ENCODE measurements at places on chromosomes 6 and 20.

DNA sequence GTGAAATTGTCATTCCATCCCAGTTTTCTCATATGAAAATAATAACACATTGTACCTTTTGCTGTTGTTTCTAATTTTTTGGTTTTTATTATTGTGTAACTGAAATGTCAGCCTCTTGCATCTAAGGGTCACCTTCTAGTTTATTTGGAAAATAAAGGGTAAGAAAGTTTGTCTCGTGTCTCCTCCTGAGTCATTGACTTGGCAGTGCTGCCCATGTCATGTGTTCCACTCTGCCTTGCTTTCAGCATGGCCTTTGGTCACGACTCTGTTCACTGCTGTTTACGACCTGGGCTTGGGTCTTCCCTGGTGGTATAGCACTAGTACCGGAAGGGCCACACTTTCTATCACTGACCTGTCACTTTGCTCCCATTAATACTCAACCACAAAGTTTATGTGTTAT, 171.4 kb upstream of the RSPO3 start:
- no peak for DNase-seq

DNA sequence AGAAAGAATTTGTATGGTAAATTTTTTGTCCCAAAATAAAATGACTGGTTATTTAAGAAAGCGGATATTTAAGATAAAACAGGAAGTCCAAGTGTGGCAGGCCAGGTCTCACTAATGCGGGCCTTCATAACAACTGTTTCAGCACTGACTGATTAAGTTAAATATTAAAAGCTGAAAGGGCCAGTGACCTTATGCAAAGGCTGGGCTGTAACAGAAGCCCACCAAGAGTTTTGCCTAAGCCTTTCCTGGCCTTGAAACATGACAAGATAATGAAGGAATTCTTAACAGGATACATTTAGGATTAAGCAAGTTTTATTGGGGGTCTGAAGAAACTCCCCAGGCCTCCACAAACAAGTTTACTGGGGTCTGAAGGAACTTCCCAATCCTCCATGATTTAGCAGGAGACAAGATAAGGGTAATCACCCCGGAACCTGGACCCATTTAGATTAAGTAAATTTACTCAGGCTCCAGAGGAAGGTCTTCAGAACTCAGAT, 36.3 kb downstream of the ZNF133 start:
- DNase-seq, result no peak

DNA sequence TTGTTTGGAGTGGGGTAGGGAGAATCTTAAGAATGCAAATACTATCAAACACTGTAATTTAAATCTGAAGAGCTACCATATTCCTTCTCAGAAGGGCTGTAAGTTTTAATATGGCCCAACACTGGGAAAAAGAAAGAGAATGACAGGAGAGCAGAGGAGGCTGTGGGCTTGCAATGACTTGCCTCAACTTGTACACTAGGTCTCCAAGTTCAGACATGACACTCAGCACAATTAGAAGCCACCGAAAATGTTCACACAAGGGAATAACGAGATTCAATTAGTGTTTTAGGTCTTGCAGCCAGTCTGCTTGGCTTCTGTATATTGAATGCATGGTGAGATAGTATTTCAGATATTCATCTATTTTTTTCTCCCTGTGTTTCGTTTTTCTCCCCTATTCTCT, 89.4 kb downstream of the HS3ST5 start:
- no peak for DNase-seq

GRCh38 chr6:89216411-89216810, 747 bp downstream of the GABRR1 start:
- DNase-seq, result no peak

DNA sequence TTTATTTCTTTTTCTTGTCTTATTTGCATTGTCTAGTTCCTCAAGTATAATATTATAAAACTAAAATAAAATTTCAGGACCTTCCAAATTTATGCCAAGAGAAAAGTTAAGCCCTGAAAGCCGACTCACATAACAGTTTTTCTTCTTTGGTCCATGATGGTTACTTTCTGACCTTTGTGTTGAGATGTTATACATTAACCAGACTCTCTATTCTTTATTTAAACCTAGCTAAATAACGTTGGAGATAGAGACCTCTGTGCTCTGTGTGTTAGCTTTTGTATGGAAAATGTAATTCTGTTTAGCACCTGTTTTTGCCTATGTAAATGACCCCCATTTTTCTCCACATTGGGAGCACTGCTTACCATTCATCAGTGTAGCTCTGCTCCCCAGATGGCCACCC, 352.4 kb downstream of the CD109 start:
- DNase-seq, result no peak

DNA sequence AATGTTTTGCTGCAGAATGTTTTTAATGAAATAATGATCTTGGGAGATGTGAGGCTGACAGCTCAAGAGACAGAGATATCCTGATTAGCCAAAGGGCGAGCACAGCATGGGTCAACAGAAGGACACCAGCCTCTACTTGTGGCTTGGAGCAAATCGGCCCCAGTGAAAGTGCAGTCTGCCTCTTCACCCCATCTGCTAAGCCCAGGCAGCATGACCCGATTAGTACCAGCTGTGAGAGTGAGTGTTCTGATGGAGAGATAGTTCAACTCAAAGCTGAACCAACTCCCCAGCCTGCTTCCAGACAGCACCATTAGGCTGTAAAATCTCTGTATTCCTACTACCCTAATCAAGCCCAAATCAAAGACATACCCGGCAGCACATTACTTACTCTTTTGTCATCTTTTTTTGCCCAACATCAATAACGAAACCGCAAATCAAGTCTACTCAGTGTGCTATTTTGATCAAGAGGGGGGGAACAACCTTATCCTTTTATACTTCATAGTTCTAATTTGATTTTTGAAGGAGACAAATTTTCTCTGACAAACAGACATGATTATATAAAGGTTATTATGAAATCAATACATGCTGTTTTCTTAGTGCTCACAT, 514.1 kb upstream of the NRSN1 start:
- DNase-seq, result no peak

DNA sequence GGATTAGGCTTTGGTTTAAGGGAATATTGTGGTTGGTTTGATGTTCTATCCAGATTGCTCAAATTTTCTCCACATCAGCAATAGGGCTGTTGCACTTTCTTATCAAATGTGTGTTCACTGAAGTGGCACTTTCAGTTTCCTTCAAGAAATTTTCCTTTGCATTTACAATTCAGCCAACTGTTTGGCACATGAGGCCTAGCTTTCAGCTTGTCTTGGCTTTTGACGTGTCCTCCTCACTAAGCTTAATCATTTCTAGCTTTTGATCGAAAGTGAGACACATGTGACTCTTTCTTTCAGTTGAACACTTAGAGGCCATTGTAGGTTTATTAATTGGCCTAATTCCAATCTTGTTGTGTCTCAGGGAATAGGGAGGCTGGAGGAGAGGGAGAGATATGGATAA, 104.8 kb downstream of the FLRT3 start:
- no peak for DNase-seq

DNA sequence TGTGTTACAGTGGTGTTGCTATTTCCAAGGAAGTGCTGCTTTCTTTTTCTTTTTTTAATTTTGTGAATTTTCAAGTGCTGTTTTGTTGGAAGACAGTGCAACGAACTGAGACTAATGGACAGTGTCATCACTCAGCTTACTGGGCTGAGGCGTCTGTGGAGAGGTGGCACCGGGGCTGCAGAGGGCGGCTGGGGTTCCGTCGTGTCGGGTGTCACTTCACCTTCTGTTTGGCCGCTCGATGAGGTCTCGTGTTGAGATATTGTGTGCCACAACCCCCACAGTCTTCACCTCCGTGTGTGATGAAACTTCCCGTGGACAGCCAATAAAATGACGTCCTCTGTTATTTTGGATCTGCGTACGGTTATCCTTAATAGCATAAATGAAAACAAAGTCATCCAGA, 149.4 kb upstream of the SNX9 start:
- no peak for DNase-seq

GRCh38 chr20:6665161-6665560, 102.3 kb upstream of the BMP2 start:
- DNase-seq, result no peak

- no peak for DNase-seq
Measured at GRCh38 chr6:35017411-35018181, 123.5 kb downstream of the TCP11 start.

GRCh38 chr6:13371421-13372072, 43.2 kb upstream of the TBC1D7 start:
- no peak for DNase-seq

- DNase-seq, result no peak
Measured at GRCh38 chr6:37695273-37695672, 2.4 kb downstream of the MDGA1 start.

GRCh38 chr6:105593805-105594671, 191.2 kb upstream of the PREP start:
- DNase-seq, result no peak

DNA sequence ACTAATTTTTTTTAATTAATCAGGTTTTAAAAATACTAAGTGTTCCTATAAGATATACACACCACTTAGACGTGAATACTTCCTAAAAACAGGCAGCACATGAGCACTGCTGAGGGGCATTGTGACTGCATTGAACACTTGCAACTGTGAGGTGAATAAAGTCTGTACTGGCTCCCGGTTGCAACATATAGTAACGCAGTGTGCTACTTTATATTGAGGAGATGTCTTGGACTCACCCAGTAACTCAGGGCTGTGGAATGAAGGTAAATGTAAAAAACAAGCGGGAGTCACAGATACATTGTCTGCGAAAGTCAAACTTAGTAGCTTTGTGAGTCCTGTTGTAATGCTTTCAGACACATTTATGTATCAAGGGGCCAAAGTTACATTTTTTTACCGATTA, 17.0 kb upstream of the HLA-A start:
- DNase-seq, result no peak

DNA sequence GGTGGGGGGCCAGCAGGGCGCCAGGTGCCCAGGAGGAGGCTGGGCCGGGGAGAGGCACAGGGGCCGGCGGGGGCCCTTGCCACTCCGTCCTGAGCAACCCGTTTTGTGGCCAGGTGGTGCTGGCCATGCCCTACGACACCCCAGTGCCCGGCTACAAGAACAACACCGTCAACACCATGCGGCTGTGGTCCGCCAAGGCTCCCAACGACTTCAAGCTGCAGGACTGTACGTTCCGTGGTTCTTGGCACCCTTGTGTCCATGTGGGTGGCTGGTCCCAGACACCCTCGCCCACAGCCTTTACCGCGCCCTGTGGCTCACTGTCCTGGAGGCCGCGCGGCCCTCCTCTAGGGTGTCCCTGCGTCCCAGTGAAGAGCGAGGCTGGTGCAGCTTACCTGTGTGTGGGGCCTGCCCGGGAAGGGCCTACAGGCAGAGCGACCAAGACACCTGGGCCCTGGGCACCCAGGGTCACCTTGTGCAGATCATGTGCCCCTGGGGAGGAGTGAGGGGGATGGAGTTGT, 28.7 kb downstream of the PYGB start:
- no peak for DNase-seq

GRCh38 chr6:94099072-94099471, 679.7 kb upstream of the EPHA7 start:
- DNase-seq, result no peak

- no peak for DNase-seq
Measured at GRCh38 chr20:63848003-63848911, 13.0 kb upstream of the ABHD16B start.

GRCh38 chr20:53079261-53079691, 107.1 kb downstream of the TSHZ2 start:
- DNase-seq, result no peak

GRCh38 chr20:63628246-63628975, 1.5 kb upstream of the GMEB2 start:
- peak; percentile 88 for DNase-seq

DNA sequence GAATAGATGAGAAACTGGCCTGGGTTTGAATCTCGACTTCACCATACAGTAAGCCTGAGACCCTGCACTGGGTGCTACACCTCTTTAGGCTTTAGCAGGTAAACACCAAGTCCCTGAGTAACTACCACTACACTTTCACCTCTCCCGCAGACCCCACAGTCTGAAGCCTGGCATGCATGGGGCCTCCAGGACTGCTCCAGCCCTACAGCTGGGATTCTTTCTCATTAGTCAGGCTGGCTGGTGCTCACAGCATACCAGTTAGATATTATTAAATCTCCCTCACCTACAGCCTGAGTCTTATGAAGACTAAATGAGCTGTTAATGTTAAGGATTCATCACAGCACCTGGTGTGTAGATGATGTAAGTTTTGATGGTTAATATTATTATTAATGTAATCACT, 388.7 kb downstream of the ARHGAP18 start:
- DNase-seq, result no peak

- peak; percentile 46 for DNase-seq
Measured at GRCh38 chr20:1757606-1758512, 100.3 kb upstream of the SIRPG start.

GRCh38 chr6:43096451-43097097, 20.5 kb downstream of the PTK7 start:
- no peak for DNase-seq

DNA sequence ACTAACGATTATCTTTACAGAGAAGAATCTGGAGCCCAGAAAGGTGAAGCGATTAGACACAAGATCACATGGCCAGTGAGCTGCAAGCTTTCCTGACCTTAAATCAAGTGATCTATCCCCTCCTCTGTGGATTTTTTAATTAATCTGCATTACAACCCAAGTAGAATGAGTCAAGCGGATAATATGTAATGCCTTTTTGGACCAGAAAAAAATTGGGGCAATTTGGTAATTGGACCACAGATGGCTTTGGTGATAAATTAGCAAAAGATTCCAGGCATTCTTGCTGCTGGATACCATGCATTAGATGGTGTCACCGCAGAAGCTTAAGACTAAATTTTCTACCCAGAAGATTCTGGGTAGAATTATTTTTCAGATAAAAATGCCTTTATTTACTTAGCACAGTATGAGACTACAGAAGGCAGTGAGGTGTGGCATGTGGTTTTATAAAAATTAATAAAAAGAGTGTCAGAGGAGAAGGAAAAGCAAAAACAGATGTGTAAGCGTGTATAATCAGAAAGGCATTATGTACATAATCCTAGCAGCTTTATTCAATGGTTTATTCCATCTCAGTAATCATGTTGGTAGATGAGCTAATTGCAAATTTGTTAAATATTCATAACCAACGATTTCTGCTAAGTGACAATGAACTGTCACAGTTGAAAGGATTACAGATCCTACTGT, 53.9 kb upstream of the PCSK2 start:
- DNase-seq, result no peak

DNA sequence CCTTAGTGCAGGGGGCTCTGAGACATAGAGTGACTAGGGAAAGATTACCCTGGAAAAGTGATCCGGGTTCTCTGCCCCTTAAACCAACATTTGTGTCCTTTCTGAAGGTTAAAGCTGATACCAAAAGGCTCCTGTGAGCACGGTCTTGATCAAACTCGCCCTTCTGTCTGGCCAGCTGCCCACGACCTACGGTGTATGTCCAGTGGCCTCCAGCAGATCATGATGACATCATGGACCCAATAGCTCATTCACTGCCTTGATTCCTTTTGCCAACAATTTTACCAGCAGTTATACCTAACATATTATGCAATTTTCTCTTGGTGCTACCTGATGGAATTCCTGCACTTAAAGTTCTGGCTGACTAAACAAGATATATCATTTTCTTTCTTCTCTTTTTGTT, 6.8 kb downstream of the ULBP2 start:
- DNase-seq, result no peak

GRCh38 chr6:108555399-108556052, 5.2 kb upstream of the FOXO3 start:
- DNase-seq, result no peak

GRCh38 chr20:6104493-6105188, 18.2 kb downstream of the FERMT1 start:
- DNase-seq, result no peak

All from Kasumi-1 (cell line).